ENCODE measurements at places on chromosomes 12 and 14. TPM values are rescaled to one million over a fixed set of nuclear protein-coding genes. Genes with fewer than 3 reads are reported as not detected.

Gene RBP5
- not detected for total RNA-seq

Gene SLC6A12
- total RNA-seq = not detected

Gene RAD9B
- under 0.01 TPM for total RNA-seq

Gene LTB4R
- total RNA-seq = 0.78 TPM

Gene LYZ
- not detected for total RNA-seq

Gene WSCD2
- total RNA-seq = not detected

Gene SCNN1A
- 0.30 TPM for total RNA-seq

Gene SDR9C7
- total RNA-seq = not detected

Gene TAMALIN
- 1.5 TPM for total RNA-seq

Gene SLC25A47
- total RNA-seq = not detected

Gene TPPP2
- not detected for total RNA-seq

Gene KCNC2
- not detected for total RNA-seq

Gene GLT1D1
- total RNA-seq = not detected

Gene ZBTB1
- 66.8 TPM for total RNA-seq

Gene KCNK13
- 6.1 TPM for total RNA-seq

Gene GPR68
- 10.1 TPM for total RNA-seq

Gene DHH
- total RNA-seq = not detected

Gene POU6F1
- 2.4 TPM for total RNA-seq

Gene HOXC13
- total RNA-seq = not detected

Gene SLC17A8
- total RNA-seq = not detected

Gene TAS2R9
- total RNA-seq = 0.30 TPM

Gene SPATA7
- total RNA-seq = 9.1 TPM

Gene KRT83
- not detected for total RNA-seq

Gene SERPINA10
- not detected for total RNA-seq

Gene KRT1
- total RNA-seq = not detected

Gene MYH6
- not detected for total RNA-seq

Gene INHBE
- total RNA-seq = 7.4 TPM

Gene TAS2R14
- total RNA-seq = 4.2 TPM

Gene FITM1
- total RNA-seq = not detected

Gene ATF7IP
- 31.7 TPM for total RNA-seq

Gene PTPRO
- 0.28 TPM for total RNA-seq

Gene TBC1D30
- 0.42 TPM for total RNA-seq

Gene CCDC175
- total RNA-seq = not detected

Gene CLEC4C
- not detected for total RNA-seq
